Testis (tissue), 5 donors: ENCODE measurements at places on chromosomes 1 and 21.

DNA sequence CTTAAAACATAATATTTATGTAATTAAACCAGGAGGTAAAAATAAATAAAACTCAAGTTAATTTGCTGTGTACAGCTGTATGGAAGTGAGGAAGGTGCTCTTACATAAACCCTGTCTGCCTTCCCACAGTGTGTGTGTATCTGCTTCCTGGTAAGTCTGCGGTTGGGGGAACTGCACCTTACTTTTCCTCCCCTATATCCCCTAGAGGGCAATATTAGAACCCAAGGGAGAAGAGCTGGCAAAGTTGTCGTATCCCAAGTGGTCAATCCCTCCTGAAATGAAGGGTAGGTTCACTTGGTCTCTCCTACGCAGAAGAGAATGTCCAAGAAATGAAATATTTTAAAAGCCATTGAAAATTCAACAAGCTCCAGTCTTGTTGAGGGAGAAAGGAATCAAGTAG, 17.8 kb upstream of the JAK1 start:
- no peaks in the 10 kb centered on the region for H3K27me3 ChIP-seq
- H3K4me1 ChIP-seq: no peaks in the 10 kb centered on the region
- no peak for DNase-seq
- no peak overlapping the region for H3K4me3 ChIP-seq
- no peak overlapping the region for H3K27ac ChIP-seq

DNA sequence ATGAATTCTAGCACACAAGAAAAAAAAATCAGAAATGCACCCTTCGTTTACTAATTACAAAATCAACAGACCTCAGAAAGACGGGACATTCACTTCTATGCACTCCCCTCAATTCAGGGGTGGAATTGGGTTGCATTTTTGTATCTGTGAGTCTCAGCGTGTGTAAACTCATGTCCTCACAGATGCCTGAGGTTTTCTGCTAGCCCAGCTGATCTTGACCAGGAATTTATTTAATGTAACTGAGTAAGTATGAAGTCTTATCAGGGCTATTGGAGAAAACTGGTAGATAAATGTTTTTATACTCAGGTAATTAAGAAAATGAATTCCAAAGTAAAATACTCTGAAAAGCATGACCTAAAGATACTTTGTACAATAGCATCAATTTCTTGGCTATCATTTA, 167.7 kb downstream of the RUNX1 start:
- no peaks in the 10 kb centered on the region for H3K27me3 ChIP-seq
- H3K4me1 ChIP-seq: no peaks in the 10 kb centered on the region
- H3K36me3 ChIP-seq: no peaks in the 10 kb centered on the region
- no peak overlapping the region for H3K4me3 ChIP-seq
- no peak overlapping the region for H3K27ac ChIP-seq
- no peak for DNase-seq

- H3K27me3 ChIP-seq: no peaks in the 10 kb centered on the region
- no peak for DNase-seq
- H3K27ac ChIP-seq: no peak overlapping the region
- H3K4me1 ChIP-seq: no peaks in the 10 kb centered on the region
- no peaks in the 10 kb centered on the region for H3K36me3 ChIP-seq
Observed at GRCh38 chr21:27329255-27329851, 362.5 kb upstream of the ADAMTS5 start.

- H3K36me3 ChIP-seq: no peaks in the 10 kb centered on the region
- DNase-seq: no peak
- no peaks in the 10 kb centered on the region for H3K27me3 ChIP-seq
- H3K4me1 ChIP-seq: no peaks in the 10 kb centered on the region
- no peak overlapping the region for H3K27ac ChIP-seq
- H3K4me3 ChIP-seq: no peak overlapping the region
Observed at GRCh38 chr1:62024690-62025089, 170.0 kb upstream of the L1TD1 start.

DNA sequence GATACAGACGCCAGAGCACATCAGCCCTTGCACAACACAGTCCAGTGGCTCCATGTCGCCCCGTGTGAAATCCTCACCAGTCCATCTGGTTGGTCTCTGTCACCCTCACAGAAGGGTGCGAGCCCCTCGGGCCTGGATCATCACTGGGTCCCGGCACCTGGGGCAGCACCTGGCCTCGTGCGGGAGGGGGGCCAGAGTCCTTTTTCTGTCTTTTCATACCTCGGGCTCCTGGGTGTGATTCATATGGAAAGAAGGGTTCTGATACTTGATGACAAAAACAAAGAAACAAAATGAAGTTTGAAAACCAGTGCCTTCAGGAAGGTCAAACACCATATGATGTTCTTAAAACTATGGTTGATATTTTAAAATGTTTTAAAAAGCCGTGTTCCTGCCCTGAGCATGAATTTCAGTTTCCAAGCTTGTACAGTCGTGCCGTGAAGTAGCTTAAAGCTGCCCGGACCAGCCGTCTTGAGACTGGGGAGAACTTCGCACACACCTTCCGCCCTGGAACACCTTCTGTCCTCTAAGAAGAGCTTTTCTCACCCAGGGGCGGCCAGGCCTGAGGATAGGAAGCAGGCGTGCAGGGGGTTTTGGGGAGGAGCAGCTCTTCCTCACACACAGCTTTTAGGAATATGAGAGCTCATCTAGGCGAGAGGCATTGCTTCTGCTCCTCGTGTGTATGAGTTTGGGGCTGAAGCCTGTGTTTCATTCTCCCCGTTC, 35.2 kb downstream of the SLC37A1 start:
- no peak overlapping the region for H3K4me3 ChIP-seq
- H3K36me3 ChIP-seq: no peaks in the 10 kb centered on the region
- H3K27me3 ChIP-seq: no peaks in the 10 kb centered on the region
- H3K4me1 ChIP-seq: no peaks in the 10 kb centered on the region

DNA sequence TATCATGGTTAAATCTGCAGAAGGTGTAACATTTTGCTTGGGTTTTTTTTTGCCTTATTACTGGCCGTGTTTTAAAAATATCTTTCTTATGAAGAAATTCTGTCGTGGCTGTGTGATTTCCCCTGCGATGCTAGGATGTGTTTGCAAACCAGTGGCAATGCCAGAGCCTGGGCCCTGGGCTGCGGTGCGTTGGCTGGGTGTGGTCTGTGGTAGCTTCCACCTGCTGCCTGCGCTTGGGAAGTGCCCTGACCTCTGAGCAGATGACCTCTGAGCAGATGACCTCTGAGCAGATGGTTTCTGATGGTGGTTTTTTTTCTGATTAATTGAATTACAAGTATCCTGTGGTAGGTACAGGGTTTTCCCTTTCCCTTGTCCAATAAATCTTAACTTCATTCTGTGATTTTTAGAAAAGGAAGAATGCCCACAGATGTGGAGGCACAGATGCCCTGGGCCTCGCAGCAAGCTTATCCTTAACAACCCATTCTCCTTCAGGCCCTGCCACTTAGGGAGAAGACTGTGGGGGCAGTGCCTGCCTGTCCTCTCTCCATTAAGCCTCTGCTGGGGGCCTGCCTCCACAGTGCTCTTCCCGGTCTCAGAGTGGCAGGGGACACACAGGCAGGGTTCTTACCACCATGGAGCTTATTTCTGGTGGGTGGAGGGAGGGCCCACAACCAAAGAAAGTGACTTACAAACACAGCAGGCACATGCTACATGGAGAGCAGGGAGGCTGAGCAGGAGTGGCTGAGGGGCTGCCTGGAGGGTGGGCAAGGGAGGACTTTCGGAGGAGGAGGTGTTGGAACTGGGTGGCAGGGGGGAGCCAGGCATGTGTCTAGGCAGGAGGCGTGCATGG, 81.7 kb downstream of the PCBP3 start:
- no peaks in the 10 kb centered on the region for H3K36me3 ChIP-seq
- no peak overlapping the region for H3K4me3 ChIP-seq
- H3K27me3 ChIP-seq: no peaks in the 10 kb centered on the region
- H3K27ac ChIP-seq: no peak overlapping the region

- no peaks in the 10 kb centered on the region for H3K4me1 ChIP-seq
- H3K4me3 ChIP-seq: no peak overlapping the region
- no peaks in the 10 kb centered on the region for H3K27me3 ChIP-seq
- H3K27ac ChIP-seq: no peak overlapping the region
- DNase-seq: no peak
Observed at GRCh38 chr1:243680860-243681259, 169.2 kb downstream of the AKT3 start.

- H3K4me3 ChIP-seq: no peak overlapping the region
- no peaks in the 10 kb centered on the region for H3K27me3 ChIP-seq
- H3K36me3 ChIP-seq: no peaks in the 10 kb centered on the region
- no peak for DNase-seq
- H3K4me1 ChIP-seq: no peaks in the 10 kb centered on the region
Observed at GRCh38 chr1:33815061-33815460, 48.8 kb upstream of the HMGB4 start.

- H3K4me3 ChIP-seq: no peak overlapping the region
- DNase-seq: no peak
Observed at GRCh38 chr21:40623528-40623927, 223.4 kb downstream of the DSCAM start.

DNA sequence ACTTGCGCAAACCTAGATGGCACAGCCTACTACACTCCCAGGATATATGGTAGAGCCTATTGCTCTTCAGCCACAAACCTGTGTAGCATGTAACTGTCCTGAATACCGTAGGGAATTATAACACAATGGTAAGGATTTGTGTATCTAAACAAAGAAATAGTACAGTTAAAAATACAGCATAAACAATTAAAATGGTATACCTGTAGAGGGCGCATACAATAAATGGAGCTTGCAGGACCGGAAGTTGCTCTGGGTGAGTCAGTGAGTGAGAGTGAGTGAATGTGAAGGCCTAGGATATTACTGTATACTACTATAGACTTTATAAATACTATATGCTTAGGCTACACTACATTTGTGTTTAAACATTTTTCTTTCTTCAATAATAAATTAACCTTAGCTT, 99.3 kb downstream of the PLD5 start:
- no peak for DNase-seq
- no peak overlapping the region for H3K27ac ChIP-seq
- no peak overlapping the region for H3K4me3 ChIP-seq
- H3K4me1 ChIP-seq: no peaks in the 10 kb centered on the region

GRCh38 chr21:31711745-31712285, 20.1 kb downstream of the SCAF4 start:
- H3K36me3 ChIP-seq: no peaks in the 10 kb centered on the region
- peaks cover 11% of the 10 kb centered on the region for H3K4me1 ChIP-seq
- H3K4me3 ChIP-seq: no peak overlapping the region
- no peak for DNase-seq
- no peaks in the 10 kb centered on the region for H3K27me3 ChIP-seq

DNA sequence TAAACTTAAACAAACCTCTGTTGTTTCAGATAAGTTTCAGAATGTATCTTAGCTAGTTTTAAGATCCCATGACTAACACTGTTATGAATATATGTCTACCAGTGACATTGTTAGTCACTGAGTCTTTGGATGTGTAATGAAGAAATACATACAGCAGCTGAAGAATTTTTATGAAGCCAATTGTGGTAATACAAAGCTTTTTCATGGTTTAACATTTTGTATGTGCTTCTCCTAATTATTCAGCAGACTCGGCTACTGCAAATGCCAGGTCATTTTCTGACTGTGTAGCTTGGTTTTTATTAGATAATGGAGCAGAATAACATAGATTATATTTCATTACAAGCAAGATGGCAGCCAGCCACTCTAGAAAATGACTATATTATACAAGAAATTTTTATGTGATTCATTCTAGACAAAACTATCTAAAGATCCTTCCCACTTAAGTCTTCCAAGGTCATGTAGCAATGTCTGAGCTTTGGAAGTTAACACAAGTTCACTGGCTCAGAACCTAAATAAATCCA, 147.8 kb downstream of the TNFSF18 start:
- no peak overlapping the region for H3K27ac ChIP-seq
- no peaks in the 10 kb centered on the region for H3K36me3 ChIP-seq
- DNase-seq: no peak
- H3K4me3 ChIP-seq: no peak overlapping the region
- no peaks in the 10 kb centered on the region for H3K4me1 ChIP-seq

- H3K36me3 ChIP-seq: no peaks in the 10 kb centered on the region
- no peak overlapping the region for H3K4me3 ChIP-seq
- H3K4me1 ChIP-seq: no peaks in the 10 kb centered on the region
- no peaks in the 10 kb centered on the region for H3K27me3 ChIP-seq
- no peak for DNase-seq
Observed at GRCh38 chr1:96075704-96076455, 645.7 kb upstream of the PTBP2 start.

DNA sequence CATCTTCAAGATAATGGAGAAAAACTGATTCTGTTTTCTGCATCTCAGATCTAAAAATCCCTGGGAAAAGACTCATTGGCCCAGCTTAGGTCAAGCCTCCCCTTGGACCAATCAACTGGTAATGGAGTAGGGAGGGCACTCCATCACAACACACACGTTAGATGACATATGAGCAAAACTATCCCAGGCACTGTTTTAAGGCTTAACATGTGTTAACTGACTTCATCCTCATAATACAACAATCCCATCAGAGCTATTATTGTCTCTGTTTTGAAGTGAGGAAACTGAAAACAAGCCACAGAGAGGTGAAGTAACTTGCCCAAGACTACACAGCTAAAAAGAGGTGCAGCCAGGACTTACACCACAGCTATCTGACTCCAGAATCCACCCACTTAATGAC, 14.7 kb upstream of the CITED4 start:
- no peak for DNase-seq
- no peak overlapping the region for H3K4me3 ChIP-seq
- H3K27ac ChIP-seq: no peak overlapping the region

GRCh38 chr1:237281481-237281880, 239.5 kb downstream of the RYR2 start:
- H3K36me3 ChIP-seq: no peaks in the 10 kb centered on the region
- no peak overlapping the region for H3K27ac ChIP-seq
- no peak overlapping the region for H3K4me3 ChIP-seq
- H3K27me3 ChIP-seq: no peaks in the 10 kb centered on the region
- DNase-seq: no peak

GRCh38 chr1:89770391-89770790, 50.4 kb upstream of the LRRC8D start:
- no peaks in the 10 kb centered on the region for H3K36me3 ChIP-seq
- no peaks in the 10 kb centered on the region for H3K4me1 ChIP-seq
- H3K27ac ChIP-seq: no peak overlapping the region

GRCh38 chr1:58844176-58844575, 60.3 kb upstream of the JUN start:
- no peak overlapping the region for H3K27ac ChIP-seq
- H3K36me3 ChIP-seq: no peaks in the 10 kb centered on the region
- no peak for DNase-seq
- H3K4me3 ChIP-seq: no peak overlapping the region

DNA sequence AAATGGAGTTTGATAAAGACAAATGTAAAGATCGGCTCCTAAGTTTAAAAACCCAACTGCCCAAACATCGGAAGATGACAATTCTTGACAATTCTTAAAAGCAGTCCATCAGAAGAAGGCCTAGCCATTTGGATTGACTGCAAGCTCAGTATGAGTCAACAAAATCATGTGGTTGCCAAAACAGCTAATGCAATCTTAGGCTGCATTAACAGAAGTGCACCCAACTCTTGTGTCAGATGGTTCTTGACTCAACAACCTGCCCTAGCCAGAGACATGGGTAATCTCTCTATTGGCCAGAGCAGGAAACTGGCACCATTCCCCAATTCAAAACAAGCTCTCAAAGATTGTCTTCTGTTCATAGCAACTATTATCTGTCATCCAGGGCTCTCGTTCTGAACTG, 9.9 kb upstream of the NCF2 start:
- no peak for DNase-seq
- no peaks in the 10 kb centered on the region for H3K27me3 ChIP-seq
- no peak overlapping the region for H3K27ac ChIP-seq
- H3K4me3 ChIP-seq: no peak overlapping the region
- no peaks in the 10 kb centered on the region for H3K4me1 ChIP-seq
